Activated CD4-positive, CD25-positive, alpha-beta regulatory T cell treated with anti-CD3 and anti-CD28 coated beads, Interleukin-2, amount 50 U/mL, for 72 hours (primary cell): ENCODE measurements at places on chromosomes 7 and 10.

- no peak for DNase-seq
Measured at GRCh38 chr7:132846086-132846485, 235.8 kb downstream of the CHCHD3 start.

DNA sequence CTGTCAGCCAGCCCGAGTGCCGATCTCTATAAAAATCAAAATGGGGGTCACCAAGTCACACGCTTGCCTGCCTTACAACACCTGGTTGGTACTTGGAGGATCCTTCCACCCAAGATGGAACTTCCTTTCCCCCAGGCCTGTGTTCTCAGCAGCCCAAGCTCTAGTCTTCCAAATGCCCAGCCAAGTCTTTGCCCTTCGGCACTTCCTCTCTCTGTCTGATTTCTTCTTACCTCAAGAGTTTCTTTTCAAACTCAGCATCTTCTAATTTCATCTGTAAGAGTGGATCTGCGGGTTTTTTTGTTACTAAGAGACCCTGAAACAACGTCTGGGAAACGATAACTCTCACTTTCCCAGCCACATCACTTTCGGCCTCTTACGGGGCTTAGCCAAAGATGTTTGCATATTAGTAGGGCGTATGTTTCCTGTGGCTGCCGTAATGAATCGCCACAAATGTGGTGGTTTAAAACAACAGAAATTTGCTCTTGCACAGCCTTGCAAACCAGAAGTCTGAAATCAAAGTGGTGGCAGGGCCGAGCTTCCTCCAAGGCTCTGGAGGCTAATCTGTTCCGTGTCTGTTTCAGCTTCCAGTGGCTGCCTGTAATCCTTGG lies 219.9 kb downstream of the TCF7L2 start:
- no peak for DNase-seq

DNA sequence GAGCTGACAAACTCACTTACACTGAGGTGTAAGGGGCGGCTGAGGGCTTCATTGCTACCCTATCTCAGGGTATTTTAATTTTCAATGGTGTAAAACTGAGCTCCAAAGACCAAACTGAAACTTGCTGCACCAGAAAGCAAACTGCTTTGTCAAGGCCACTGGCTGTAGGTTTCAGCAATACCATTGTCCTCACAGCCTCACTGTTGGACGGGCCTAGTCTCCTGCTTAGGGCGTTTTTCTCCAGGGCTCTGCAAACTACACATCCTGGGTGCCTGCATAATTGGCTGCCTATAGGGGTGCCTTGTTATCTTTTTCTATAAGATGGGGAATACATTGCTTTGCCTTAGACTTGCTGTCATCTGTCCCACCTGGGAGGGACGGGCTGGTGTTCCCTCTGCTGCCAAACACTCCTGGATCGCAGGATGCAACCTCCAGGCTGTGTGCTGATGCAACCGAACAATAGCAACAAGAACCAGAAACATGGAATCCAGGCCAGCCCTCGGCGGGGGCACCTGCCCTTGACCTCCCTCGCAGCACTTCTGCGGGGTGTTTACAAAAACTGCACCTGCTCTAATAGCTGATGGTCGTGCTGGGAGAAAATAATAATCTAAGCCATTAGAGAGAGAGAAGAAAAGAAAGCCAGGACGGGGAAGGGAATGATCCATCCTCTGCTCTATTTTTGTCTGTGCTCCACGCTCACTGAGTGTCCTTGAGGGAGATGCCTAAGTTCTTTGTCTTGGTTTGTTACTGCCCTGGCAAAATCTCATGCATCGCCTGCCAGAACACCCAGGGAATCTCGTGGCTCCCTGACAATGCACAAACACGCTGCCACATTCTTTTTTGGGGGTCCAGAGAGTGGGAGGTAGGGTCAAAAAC lies 104.5 kb downstream of the GALNT17 start:
- no peak for DNase-seq

DNA sequence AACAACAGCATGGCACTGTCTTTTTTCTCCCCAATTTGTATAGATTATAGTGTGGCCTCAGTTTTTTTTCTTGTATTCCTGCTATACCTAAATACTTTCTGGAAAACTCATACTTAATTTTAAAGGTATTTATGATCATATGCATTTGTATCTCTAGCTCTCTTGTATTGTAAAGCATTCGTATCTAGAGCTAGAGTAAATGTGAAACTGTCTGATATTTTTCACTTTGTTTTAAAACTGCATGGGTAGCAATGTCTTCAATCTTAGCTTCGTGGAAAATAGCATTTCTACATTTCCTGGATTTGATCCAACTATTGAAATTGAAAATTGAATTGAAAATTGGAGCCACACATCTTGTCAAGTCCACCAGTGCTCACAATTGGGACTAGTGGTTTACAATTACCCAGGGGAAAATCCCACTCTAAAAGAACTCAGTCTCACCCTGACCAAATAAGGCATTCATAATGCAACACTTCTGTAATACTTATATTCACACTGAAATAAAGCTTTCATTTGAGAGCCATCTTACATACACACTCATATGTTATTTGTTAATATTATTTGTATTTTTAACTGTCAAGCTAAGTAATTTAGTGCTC lies 51.3 kb upstream of the KLF6 start:
- DNase-seq: no peak

- no peak for DNase-seq
Measured at GRCh38 chr10:24357344-24358004, 148.5 kb downstream of the KIAA1217 start.

DNA sequence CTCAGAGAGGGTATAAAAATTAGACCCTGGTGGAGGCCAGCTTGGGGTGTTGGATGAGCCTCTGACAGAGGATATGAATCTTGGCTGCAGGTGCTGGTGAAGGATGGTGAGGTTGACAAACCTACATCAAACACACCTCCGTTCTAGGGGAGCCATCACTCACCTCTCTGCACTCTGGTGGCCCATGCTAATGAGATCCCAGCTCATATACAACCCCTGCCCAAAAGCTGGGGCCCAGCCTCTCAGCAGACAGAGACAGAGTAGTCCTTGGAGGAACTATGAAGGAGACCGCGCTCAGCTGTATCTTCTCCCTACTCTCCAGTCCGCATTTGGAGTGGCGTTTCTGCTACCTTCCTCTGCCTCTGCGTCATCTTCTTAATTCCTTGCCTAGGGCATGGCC lies 83.1 kb upstream of the SORCS3 start:
- DNase-seq: no peak

DNA sequence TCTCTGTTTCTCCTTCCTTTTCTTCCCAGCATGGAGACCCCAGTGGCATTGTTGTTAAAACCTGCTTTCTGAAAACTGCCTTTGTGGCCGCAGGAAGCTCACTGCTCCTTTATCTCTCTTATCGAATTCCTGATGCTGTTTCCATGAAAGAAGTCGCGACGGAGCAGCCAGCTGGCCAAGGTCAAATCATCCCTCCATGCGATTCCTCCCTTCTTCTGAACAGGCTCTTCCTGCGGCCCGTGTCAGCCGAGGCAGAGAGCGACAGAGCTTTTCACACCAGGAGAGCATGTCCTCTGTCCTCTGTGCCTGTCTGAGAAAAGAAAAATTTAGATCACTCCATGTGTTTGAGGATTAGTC lies 242.1 kb upstream of the PITRM1 start:
- DNase-seq: no peak

DNA sequence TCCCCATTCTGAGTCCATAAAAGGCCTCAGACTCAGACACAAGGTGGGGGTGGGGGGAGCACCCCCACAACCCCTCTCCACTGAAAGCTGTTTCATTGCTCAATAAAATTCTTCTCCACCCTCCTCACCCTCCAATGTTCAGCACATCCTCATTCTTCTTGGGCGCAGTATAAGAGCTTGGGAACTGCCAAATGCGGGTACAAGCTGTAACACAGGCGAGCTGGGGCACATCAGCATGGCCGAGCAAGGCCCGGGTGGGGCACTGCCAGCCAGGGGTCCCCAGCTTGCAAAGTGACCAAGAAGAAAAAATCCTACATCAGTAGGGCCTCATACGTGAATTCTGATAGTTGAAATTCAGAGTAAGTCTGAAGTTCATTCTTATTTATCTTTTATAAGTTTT lies 50.1 kb downstream of the CACUL1 start:
- no peak for DNase-seq

- no peak for DNase-seq
Measured at GRCh38 chr7:116222501-116222900, 12.2 kb downstream of the TES start.

- DNase-seq: no peak
Measured at GRCh38 chr7:27221201-27221797, 21.3 kb upstream of the EVX1 start.

DNA sequence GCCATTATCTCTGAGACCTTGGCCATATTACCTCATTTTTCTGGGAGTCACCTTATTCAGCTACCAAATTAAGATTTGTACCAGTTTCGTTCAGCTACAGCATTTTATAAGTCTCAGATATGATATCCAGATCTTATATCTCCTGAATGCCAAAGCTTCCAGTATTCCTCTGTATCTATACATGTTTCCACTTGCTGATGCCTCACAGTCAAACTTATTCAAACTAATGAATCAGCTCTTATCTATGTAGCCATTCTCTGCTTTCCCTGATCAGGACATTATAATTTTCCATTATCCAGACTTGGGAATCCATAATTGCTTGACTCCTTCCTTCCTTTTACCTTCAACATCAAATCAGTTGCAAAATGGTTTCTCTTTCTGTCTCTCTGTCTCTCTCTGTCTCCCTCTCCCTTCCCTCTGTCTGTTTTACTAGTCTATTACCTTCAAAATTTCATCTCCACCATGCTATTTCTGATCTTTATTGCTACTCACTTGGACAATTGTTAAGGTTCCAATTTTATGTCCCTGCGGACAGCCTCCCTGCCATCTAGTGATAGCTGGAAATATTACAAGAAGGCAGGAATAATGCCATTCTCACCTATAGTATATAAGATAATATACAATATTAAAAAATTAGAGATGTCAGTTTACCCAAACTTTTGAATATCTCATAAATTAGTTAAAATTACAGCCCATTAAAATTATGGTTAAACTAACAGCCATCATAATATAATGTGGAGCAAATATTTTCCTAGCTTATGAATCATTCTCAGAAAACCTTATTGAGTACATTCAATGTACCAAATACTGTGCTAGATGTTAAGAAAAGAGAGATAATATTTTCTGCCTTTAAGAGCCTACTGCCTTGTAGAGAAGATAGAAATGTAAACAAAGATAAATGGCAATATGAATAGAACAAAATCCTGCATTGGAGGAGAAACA lies 89.8 kb downstream of the PCLO start:
- no peak for DNase-seq

- DNase-seq: no peak
Measured at GRCh38 chr7:70539205-70539604, 592.7 kb upstream of the GALNT17 start.

- DNase-seq: no peak
Measured at GRCh38 chr10:13238271-13239077, 4.3 kb upstream of the UCMA start.

- no peak for DNase-seq
Measured at GRCh38 chr7:29988424-29989256, 961 bp downstream of the SCRN1 start.

DNA sequence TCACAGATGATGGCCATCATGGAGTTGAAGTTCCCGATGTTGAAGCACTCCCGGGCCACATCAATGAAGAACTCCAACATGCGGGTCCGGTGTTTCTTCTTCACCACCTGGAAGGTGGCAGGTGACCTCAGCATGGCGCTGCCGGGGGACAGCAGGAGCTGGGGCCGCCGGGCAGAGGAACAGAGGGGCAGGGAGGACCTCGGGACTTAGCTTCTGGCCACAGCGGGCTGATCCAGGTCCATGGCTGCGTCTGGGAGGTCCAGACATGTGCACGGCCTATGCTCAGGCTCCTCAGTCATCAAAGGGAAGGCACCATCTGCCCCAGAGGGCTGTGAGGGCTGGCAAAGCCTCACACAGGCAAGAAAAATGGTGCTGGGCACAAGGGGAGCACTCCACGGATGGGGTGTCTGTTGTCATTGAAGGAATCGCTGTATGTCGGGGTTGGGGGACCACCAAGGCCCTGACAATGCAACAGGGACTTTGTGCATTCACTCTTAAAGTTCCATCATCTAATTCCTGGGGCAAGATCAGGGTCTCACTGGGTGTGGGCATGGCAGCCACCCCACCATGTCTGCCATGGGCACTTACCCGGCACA lies 60.9 kb downstream of the CSGALNACT2 start:
- no peak for DNase-seq

DNA sequence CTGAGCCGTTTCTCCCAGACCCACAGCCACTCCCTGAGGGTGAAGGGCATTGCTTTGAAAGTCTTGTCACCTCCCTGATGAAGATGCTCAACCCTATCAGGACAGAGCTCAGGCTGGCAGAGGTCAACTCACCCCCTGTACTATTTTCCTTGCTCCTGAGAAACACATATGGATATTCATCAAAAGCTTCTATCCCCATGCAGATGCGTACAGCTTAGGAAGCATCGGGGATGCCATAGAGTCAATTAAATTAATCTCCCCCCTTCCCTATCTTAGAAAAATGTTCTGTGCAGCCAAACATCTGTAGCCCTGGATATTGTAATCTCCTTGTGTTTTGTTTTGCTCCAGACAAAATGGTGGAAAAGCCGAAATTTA lies 67.2 kb downstream of the EMX2 start:
- DNase-seq: no peak

- no peak for DNase-seq
Measured at GRCh38 chr10:70759781-70760180, 25.4 kb downstream of the TBATA start.

GRCh38 chr10:78815702-78816334 lies 252.9 kb upstream of the ZMIZ1 start:
- DNase-seq: no peak

- no peak for DNase-seq
Measured at GRCh38 chr10:132464256-132465192, 67.5 kb downstream of the PWWP2B start.

DNA sequence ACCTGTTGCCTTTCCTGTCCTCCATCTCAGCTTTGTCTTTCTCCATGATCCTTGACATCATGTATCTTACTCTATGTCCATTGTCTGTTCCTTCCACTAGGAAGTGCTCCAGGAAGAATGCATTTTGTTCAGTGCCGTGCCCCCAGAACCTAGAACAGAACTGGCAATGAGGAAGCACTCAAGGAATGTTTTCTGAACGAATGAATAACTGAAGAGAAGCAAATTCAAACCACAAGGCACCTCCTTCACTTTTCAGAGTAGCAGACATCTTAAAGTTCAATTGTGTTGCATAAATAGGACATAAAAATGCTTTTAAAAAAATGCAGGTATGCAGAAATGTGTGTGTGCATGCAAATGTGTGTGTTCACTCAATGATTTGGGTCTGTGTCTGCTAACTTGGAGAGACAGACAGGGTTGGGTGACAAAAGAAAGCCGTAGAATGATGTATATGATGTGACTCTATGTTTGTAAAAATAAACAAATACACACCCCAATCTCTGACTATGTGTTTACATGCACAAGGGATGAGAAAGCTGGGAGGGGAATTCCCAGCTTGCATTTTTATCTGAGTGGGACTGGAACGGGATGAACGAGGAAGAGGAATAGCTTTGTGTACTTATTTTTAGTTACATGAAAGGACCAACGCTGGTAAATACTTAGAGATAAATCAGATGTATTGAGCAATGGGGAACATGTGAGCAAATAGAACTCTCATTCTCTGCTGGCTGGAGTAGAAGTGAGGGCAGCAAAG lies 237.7 kb downstream of the FANK1 start:
- no peak for DNase-seq
